Activated CD4-positive, alpha-beta T cell treated with anti-CD3 and anti-CD28 coated beads for 24 hours (primary cell): ENCODE measurements at places on chromosomes 7 and 10.

- DNase-seq, result no peak
Measured at GRCh38 chr7:51138123-51139085, 178.2 kb downstream of the COBL start.

DNA sequence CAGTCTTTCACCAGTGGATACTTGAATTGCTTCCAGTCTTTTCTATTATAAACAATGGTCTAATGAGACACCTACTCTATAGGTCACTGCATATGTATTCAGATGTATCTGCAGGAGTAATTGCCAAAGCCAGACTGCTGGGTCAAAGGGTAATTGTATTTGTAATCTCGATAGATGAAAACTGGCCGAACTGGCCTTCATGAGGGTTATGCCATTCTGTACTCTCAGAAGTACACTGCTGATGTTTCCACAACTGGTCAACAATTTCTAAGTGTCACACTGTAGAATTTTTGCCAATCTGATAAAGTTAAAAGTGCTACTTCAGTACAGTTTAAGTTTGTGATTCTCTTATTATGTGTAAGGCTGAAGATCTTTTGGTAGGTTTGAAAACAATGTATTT, 64.6 kb downstream of the JAZF1 start:
- DNase-seq, result no peak

- DNase-seq, result no peak
Measured at GRCh38 chr10:63711361-63711760, 190.2 kb downstream of the REEP3 start.

GRCh38 chr10:132033632-132034031, 32.1 kb upstream of the JAKMIP3 start:
- no peak for DNase-seq

DNA sequence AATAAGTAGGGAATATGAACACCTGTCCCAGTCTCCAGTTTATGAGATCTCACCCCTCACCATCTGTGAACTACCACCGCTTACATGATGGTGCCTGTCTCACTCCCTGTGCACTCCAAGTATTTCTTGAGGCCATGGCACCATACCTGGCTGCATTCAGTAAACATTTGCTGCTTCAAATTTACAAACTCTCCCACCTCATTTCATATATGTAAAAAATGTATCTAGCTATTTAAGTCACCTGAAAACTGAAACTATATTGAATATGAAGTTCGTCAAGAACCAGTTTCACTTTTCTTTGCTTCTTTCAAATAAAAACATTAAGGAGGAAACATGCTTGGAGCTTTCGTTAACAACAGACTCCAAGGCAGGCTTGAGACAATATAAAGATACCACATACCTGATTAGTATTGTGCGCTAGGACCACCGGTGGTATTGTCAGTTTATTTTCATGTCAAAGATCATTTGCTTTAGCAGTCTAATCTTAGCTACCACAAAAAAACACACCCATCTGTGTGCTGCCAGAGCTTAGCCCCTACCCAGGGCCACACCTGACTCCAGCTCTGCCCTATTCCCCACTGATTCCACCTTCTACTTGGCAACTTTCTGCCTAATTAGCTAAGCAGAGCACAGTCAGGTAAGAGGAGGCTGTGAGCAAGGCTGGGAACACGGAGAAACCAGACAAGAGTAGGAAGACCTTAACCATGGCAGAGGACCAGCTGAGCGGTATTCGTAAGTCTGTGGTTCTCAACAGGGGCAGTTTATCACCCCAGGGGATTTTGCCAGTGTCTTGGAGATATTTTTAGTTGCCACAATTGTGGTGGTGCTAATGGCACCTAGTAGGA, 92.0 kb downstream of the ZFAND4 start:
- DNase-seq, result no peak

- DNase-seq, result peak; percentile 91
Measured at GRCh38 chr7:156949541-156950380, at the start of gene NOM1. TSS of gene NOM1 (plus strand) at chr7:156949712. CDS start at chr7:156949738, 26 bp downstream.

- DNase-seq, result no peak
Measured at GRCh38 chr10:94059178-94059883, 65.6 kb downstream of the PLCE1 start.

GRCh38 chr7:114086537-114086913, 167.7 kb upstream of the PPP1R3A start:
- no peak for DNase-seq

GRCh38 chr10:3046981-3047547, 20.3 kb upstream of the PFKP start:
- DNase-seq, result no peak

DNA sequence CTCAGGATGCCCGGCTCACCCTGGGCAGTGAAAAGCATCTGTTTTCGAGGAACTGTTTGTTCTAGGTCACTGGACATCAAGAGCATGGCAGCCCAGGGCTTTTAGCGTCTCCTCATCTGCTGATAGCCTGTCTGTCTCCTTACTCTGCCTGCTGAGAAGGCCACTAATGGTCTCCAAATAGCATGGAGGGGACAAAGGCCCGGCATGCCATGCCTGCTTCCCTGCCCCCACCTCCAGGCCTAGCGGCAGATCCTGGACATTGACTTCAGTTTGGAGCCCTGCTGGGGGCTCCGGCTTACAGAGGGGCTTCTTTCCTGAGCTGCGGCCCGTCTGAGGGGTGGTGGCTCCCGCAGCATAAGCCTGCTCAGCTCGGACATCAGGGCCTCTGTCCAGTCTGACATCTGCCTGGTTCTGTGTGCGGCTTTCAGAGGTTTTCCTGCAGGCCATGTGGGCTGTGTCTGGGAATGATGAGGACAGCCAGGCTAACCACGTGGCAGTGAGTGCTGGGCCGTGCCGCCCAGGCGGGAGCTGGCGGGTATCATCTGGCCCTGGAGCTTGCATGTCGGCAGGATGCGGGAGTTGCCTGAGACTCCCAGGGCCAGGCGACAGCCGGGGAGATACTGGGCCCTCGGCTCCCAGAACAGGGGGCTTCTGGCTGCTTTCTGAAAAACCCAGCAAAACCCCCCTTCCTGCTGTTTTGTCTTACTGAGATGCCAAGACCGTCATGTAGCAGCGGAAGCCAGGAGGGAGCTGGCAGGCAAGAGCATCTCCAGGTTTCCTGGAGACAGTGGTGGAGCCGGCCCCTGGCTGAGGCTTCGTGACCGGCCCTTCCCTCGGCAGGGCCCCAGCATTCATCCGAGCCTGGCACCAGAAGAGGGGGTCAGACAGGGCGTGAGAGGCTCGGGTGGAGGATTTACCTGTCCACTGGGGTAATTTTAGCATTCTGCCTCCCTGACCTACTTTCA, 9.2 kb downstream of the PFKFB3 start:
- DNase-seq, result no peak

GRCh38 chr10:98260350-98260749, 7.6 kb downstream of the LOXL4 start:
- no peak for DNase-seq

DNA sequence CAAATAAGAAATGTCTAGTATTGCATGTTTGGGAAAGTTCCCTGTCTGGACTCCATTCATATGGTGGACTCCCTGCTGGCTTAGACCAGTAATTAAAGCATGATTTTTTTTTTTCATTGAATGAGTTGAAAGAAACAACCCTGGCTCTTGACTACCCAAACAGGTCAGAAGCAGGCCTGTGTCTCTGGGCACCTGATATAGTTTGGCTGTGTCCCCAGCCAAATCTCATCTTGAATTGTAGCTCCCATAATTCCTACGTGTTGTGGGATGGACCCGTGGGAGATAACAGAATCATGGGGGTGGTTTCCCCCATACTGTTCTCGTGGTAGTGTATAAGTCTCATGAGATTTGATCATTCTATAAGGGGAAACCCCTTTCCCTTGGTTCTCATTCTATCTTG, 206.2 kb downstream of the TMEM178B start:
- no peak for DNase-seq

- DNase-seq, result no peak
Measured at GRCh38 chr10:12847361-12847975, 154.0 kb downstream of the CCDC3 start.

DNA sequence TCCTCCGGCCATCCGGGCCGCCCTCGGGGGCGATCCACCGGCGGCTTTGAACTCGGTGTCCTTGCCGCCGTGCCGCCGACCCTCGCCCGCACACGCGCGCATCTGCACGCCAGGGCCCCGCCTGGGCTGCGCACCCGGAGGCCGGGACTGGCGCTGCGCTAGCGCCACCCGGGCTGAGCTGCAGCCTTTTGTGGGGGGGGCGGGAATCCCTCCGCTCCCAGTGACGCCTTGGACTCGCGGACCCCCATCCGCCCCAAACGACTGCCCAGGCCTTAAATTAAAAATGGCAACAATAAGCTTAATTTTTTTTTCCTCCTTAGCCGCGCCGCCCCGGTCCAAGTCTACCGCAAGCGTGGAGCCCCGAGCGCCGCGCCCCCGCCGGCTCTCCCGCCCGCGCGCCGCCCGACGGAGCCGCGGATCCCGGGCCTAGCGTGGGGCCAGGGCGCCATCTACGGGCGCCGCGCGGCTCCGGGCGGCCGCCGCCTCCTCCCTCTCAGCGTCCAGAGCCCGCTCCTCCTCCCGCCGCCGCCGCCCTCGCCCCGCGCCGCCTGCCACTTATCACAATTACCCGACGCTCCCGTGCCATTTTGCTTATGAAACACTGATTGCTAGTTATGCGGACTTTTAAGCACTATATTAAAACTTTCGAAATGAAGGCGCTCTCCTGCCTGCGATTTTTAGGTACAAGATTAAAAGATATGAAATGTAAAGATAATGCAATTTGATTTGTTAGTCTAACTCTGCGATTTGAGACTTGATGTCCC, 7.5 kb upstream of the EBF3 start:
- DNase-seq, result no peak

GRCh38 chr10:71582019-71582418, 137.6 kb downstream of the C10orf105 start:
- DNase-seq, result no peak

DNA sequence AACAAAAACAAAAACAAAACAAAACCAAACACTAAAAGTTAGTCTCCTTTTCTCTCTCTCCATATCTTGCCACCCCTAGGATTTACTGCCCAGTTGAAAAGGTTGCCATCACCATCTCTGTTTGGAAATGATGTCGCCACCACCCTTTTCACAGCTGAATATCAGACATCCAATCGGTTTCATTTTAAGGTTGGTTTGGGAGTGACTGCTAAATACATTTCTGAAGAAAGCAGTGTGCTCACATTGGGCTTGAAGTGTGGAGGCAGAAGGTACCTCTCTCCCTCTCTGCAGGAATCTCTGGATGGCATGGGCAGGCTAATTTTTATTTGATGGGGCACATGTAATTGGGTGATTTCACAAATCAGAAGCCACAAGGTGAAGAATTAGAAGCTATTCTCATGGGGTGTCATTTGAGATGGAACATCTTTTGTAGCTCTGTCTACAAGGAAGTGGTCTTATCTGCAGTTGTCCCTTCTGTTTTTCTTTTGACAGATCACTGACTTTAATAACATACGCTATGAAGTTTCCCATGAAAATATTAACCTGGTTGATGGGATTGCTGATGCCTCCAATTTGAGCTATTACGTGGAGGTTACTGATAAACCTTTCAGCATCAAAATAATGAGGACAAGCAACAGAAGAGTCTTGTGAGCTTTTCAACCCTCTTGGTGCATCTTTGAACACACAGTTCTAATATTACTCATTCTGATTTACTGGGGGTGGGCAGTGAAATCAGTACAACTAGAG, 20.1 kb downstream of the MGAM2 start:
- DNase-seq, result no peak

DNA sequence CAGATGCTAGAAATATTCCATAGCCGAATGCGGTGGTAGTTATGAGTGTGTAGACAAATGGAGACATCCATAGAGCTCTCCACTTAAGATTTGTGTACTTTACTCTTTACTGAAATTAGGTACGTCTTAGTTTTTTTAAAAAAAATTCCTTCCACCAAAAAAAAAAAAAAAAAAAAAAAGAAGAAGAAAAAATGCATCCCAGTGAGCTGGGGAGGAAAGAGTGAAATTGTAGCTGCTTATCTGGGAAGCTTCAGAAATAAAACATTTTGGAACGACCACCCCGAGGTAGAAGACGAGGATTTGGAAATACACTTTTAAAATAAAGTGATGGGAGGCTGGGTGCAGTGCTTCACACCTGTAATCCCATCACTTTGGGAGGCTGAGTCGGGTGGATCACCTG, 53.8 kb downstream of the RGS10 start:
- no peak for DNase-seq

GRCh38 chr7:105530546-105530945, 1.5 kb upstream of the RINT1 start:
- no peak for DNase-seq

DNA sequence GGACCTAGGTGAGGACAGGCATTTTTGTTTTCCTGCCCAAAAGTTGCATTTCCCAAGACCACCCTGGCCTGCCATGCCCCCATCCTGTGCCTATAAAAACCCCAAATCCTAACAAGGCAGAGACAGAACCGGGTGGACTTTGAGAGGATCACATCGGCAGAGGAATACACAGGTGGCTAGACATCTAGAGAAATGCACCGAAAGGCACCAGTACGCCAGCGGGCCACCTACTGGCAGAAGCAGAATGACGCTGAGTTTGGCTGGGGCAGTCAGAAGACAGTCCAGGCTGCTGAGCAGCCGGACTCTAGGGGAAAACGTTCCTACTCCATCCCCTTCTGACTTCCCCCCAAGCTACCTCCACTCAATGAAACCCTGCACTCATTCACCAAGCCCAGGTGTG, 2.8 kb downstream of the AKR1C4 start:
- DNase-seq, result no peak

DNA sequence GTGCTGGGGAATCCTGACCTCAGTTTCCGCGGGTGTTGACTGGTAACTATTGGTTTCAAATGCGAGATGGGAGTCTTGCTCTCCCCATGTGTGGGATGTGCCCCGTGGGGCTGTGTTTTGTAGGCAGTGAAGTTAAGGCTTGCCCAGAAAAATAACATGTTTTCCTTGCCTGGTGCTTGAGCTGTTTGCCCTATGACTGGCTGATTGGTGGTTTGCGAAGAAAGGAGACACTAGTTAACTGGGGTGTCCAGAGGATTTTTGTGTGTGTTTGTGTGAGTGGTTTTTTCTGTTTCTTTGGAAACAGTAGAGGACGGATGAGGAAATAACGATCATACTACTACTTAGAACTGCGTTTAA, 61.9 kb downstream of the CREB5 start:
- no peak for DNase-seq

DNA sequence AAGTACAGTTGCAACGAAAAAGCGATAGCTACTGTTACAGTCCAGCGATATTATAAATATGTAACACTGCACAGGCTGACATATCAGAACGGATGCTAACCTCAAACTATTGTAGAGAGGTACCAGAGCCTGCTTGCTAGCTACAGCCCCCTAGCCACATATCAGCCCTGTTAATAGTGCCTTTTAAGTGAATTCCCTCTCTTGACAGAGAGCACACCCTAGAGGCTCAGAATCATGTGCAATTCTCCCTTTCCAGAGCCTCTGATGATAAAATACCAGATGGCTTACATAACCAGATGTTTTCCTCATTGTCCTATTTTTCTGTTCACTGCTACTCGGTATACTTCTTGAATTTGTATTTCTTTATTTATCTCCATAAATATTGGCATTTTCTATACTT, 960.7 kb upstream of the CELF2 start:
- no peak for DNase-seq
